ENCODE measurements at places on chromosomes 5 and 9.

DNA sequence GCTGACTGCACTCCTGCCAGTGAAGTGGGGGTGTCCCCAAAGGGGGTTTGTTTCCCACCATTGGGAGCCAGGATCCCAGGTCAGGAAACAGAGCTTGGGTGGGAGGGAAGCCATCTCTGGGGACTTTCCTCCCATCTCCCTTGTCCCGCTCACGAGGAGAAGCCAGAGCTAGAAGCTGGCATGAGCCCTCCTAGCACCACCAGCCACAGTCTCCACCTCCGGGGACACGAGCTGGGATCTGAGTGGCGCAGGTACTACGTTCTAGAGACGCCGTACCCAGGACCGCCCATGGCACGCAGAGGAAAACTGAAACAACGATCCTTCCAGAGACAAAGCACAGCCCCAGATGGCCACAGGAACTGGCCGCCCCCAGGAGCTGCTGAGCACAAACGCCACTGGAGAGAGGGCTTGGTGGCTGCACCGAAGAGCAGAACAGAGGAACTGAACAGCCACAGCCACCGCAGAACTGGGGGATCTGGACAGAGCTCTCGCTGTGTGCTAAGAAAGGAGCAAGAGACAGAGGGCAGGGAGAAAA, 29.8 kb downstream of the ADAMTS2 start:
- DNase-seq: no peak

DNA sequence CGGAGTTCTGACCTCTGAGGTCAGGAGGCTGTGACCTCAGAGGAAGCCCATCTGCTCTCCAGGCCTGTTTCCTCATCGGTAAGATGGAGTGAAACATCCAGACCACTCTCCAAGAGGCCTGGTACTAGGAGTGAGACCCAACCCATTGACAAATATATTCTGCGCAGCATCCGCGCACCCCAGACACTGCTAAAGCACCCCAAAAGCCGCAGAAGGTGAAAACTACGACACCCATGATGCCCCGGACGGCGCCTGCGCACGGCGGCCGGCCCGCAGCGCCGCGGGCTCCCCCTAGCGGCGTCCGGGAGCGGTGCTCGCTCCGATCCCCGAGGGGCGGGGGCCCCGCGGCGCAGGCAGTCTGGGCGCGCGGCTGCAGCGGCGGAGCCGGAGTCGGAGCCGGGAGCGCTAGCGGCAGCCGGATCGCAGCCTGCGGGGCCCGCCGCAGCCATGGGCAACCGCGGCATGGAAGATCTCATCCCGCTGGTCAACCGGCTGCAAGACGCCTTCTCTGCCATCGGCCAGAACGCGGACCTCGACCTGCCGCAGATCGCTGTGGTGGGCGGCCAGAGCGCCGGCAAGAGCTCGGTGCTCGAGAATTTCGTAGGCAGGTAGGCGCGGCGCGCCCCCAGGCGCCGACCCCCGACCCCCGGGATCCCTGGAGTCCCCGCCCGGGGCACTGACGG, at the start of gene DNM1:
Gene DNM1, plus strand, starts transcription at position 356 of the 683 bp plus-strand sequence. Its CDS starts 92 bp downstream, at position 448.
- DNase-seq: peak; percentile 95

GRCh38 chr9:71747576-71747975, 20.7 kb downstream of the CEMIP2 start:
- no peak for DNase-seq

DNA sequence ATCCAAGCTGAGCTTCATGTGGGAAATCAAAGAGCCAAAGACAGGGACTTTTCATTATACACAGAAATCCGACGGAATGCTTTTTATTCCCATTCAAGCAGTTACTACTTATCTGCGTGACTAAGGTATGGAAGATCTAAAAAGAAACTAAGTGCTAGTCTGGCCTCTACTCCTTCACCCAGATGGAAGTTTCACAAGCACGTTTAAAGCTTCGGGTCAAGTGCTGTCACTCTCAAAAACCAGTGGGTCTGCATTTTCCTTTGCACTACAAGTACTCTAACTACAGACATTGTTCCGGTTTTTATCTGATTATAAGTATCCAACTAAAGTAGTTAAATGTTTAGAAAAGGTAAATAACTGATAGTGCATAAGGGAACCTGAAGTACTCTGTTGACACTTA, 13.7 kb upstream of the MTAP start:
- no peak for DNase-seq

DNA sequence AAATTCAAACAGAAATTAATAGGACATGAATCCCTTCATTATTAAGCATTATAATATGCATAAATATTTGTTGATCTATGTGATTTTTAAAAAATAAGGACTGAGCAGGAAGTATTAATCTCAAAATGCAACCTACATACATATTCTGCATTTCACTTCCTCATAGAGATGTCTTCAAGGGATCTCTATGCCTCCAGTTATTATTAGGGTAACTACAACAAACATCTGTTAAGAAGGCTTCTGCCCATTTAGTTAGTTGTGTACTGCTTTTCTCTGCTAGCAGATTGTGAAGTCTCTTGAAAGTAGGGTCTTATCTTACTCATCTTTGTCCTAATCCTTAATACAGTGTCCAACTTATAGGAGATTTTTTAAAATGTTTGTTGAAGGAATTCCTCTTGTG, 414.1 kb downstream of the ACTL7B start:
- no peak for DNase-seq

DNA sequence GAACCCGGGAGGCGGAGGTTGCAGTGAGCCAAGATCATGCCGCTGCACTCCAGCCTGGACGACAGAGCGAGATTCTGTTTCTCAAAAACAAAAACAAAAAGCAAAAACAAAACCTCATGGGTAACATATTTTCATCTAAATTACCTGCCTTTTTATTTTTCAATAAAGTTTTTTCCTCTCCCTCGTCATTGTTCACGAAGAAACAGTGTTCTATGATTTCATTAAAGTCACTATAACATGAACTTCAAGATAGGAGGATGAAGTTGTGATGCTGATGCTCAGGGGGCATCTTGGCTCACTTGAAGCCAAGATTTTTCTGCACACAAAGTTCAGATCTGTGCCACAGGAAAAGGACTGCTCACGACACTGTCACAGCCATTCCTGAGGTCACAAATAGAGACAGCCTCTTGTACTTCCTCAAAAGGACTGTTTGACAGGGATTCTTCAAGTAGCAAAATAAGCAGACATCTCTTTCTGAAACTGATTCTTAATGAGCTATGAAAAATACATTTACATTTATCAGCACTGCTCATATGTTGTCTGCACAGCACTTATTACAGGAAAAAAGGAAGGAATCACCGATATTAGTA, 16.1 kb downstream of the NIPSNAP3B start:
- no peak for DNase-seq

GRCh38 chr9:136474974-136475865, 7.6 kb downstream of the SEC16A start:
- no peak for DNase-seq

DNA sequence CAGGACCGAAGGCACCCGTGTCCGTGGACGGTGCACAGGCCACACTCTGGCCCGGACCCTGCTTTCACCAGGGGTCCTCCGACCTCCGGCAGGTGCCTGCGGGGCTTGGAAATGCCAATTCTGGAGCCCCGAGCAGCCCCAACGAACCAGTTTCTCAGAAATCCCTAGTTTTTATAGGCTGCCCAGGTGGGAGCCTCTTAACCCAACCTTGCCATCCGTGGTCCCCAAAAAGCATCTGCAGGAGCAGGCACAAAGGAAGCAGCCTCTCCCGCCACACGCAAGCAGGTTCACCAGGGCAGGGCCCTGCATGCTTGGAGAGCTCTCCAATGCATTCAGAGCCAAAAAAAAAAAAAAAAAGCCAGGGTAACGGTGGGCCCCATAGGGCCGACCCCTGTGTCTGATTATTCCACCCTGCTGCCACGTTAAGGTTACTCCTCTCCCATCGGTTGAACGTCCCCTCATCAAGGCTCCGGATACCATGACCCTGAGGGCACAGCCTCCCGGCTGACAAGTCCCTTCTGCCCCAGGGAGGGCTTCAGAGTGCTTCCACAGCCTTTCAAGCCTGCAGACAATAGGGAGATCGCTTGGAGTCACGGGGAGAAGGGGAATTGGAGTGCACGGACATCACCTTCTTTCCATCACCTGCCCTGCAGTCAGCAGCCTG, 796 bp upstream of the TPRN start:
- DNase-seq: no peak

DNA sequence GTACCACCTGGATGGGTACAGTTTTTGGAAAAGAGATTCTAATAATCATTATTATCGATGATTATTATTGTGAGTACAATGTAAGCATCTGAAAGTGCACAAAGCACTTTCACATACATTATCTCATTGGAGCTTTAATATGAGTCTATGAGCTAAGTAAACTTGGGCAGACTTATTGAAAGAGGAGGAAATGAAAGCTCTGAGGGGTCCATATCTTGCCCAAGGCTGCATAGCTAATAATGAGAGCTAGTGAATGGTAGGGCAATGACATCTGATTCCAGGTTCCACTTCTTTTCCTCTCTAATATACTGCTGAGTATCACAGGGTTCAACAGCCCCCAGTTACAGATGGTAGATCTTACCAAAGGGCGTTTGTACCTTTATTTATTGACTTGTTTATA, 26.1 kb downstream of the TIMD4 start:
- no peak for DNase-seq

DNA sequence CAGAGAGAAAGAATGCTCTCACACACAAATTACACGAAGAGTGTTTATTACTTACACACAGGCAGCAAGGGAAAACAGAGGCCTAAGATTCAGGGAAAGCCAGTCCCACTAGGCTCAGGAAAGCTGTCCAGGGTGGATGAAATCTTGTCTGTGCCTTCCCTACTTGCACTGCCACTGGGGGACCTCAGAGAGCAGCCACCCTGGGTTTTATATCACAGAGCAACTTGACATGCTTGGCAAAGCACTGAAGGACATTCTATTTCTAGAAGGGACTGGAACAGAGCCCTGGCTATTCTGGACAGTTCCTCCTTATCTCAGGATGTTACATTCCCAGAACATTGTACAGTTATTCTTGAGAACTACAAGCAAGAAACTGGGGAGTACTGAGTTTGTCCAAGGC, 7.5 kb upstream of the PRSS3 start:
- DNase-seq: no peak

GRCh38 chr9:91359734-91360470, 1.8 kb downstream of the AUH start:
- DNase-seq: no peak

- no peak for DNase-seq
Observed at GRCh38 chr5:17796757-17797396, 162.6 kb downstream of the TAF11L14 start.

GRCh38 chr5:109900911-109901627, 211.3 kb downstream of the MAN2A1 start:
- no peak for DNase-seq

DNA sequence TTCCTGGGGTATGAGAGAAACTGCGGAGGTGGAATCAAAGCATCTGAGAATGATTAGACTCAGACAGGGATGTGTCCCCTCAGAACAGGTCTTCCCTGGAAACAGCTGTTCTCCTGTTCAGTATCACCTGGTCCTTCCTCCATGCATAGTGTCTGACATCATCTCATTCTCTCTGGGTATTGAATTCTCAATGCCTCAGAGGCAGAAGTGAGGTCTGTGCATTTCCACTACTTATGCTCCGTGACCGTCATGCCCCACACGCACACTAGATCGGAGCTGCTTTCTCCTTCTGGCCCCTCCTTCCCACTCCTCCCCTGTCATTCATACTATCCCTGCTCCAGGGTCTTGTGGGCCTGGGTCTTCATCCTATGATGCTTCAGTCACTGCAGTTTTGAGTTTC, 61.4 kb upstream of the DAB2IP start:
- DNase-seq: no peak

- DNase-seq: no peak
Observed at GRCh38 chr5:179355976-179356974, 11.0 kb upstream of the ADAMTS2 start.

- peak; percentile 24 for DNase-seq
Observed at GRCh38 chr9:21154018-21154608, 12.3 kb downstream of the IFNA21 start.

DNA sequence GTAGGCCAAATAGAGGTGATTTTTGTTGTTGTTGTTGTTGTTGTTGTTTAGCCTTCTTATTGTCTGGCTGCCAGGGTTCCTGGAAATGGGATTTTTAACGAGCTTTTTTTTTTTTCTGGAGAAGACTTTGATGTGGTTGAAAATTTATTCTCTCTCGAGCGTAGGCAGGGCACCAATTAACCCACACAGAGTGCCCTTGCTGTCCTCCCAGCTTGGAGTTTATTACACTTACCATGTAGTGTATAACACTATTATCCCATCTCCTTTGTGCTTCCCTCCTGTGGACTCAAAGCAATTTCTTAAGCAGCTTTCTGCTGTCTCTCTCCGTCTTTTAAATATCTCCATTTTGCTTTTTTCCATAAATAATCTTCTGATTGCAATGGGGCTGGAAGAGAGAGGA, 57.4 kb downstream of the OR2K2 start:
- peak; percentile 17 for DNase-seq

- no peak for DNase-seq
Observed at GRCh38 chr9:90546200-90546599, 96.4 kb downstream of the DIRAS2 start.

DNA sequence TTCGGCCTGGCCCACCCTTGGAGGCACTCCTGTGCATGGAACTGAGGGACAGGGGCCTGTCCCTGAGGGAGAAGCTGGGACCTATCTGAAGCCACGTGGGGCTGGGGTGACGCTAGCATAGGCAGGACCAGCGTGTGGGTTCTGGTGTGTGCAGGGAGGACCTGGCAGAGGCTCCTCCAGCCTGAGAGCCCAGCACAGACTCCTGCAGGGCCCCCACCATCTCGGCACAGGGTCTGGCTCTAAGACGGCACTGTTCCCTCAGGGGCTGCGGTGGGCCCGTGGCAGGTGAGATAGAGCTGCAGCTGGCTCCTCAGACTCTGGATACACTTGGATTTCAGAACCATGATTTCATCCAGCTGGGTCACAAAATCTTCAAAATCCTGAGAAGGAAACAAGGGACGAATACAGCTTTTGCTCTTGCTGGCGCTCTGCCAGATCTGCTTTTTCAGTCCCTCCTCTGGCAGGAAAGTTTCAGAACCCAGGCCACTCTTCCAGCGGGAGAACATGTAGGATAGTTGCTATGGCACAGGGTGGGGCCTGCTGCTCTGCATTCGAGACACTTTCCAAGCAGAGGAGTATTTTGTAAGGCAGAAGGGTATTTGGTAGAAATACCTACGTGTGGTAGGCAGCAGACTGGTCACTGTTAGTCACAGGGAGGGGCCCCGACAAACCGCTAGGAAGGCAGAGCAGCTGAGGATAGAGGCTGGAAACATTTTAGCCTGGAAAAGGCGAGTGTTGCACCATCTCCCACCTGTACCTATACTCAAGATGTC, 74.7 kb downstream of the KIF24 start:
- DNase-seq: no peak

GRCh38 chr5:118611332-118611945, 376.9 kb downstream of the DTWD2 start:
- peak; percentile 41 for DNase-seq

DNA sequence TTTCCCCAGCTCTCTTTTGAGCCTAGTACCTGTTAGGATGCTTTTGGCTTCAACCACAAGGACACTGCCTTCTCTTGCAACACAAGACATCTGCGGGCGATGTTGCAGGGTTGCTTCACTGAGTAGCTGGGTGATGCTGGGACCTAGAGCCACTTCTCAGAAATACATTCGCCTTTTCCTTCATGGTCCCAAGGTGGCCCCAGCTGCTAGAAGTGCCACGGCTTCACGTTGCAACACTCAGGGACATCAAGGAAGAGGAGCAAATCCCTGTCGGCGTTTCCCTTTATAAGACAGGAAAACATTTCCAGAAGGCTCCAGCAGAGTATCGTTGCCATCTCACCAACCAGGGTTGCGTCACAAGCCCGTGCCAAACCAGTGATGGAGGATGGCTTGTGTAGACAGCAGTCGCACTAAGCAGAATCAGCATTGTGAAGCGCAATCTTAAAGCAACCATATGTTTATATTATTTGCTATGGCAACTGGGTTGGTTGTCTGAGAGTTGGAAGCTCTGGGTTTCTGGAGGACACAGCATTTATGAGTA, 62.7 kb downstream of the ANKRD33B start:
- no peak for DNase-seq

- DNase-seq: no peak
Observed at GRCh38 chr9:131407717-131408195, 13.9 kb downstream of the PRRC2B start.

All from COLO829 (cell line).